ENCODE measurements at places on chromosomes 7 and 10.

DNA sequence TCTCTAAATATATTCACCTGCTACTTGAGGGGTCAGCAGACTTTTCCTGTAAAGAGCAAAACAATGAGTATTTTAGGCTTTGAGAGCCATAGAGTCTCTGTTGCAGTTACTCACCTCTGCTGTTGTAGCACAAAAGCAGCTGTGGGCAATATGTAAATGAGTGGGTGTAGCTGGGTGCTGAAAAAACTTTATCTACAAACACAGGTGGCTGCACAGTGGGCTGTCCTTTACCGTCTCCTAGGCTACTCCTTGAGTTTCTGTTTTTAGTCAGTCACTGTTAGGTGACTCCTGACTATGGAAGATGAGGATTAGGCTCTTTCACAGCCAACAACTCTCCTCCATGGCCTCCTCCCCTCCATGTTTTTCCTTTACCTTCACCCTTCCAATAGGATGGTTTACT, 286.1 kb upstream of the C7orf33 start:
- no peak for DNase-seq

DNA sequence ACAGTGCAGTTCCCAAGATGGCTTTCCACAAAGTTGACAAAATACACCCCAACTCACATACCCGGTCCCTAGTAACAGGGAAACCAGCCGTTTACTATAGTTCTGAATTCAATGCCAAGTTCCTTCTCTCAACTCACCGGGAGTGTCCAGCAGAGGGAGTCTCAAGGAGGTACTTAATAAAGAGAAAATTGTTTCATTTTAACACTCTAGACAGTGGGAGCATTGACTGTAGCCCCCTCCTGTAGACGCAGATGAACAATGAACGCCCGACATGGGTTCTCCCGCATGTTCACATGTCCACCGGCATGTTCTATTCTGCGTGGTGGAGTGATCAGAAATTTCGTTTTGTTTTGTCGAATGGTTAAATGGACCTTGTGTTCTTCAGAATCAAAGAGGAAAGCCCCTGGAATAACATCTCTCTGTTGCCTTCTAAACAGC, 1.9 kb downstream of the HIPK2 start:
- no peak for DNase-seq

DNA sequence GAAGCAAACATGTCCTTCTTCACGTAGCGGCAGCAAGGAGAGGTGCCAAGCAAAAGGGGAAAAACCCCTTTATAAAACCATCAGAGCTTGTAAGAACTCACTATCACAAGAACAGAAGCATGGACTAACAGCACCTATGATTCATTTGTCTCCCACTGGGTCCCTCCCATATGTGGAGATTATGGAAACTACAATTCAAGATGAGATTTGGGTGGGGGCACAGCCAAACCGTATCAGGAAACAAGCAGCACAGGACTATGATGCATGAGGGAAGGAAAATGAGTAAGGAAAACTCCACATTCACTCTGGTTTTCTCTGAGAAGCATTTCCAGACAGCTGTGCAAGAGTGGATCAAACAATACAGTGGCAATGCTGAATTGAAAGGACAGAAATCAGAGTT, 81.6 kb downstream of the RSU1 start:
- DNase-seq: no peak

- DNase-seq: no peak
These were observed 34.0 kb downstream of the ZDHHC6 start for GRCh38 chr10:112412696-112413095.

All from spleen (tissue), 13 donors.